ENCODE measurements at places on chromosomes 5 and 9.
A peak's percentile ranks its signal among the peaks of the same experiment; 100 is the strongest.

DNA sequence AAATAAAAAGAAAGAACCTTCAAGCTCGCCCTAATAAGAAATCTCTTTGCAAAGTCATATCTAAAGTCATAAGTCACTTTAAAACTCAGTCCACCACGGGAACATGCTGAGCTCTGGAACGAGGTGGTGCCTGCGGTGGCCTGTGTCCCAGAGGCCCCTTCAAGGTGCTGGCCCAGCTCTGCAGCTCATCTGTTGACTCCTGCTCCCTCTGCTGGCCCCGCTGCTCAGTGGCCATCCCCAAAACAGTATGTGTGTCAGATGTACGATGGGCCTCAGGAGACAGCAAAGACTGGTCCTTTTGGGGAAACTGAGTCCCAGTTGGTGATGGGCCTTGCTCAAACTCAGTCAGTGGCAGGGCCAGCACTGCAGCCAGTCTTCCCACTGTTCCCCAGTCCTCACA lies 22.8 kb upstream of the FOXB2 start:
- DNase-seq, result peak; percentile 16

DNA sequence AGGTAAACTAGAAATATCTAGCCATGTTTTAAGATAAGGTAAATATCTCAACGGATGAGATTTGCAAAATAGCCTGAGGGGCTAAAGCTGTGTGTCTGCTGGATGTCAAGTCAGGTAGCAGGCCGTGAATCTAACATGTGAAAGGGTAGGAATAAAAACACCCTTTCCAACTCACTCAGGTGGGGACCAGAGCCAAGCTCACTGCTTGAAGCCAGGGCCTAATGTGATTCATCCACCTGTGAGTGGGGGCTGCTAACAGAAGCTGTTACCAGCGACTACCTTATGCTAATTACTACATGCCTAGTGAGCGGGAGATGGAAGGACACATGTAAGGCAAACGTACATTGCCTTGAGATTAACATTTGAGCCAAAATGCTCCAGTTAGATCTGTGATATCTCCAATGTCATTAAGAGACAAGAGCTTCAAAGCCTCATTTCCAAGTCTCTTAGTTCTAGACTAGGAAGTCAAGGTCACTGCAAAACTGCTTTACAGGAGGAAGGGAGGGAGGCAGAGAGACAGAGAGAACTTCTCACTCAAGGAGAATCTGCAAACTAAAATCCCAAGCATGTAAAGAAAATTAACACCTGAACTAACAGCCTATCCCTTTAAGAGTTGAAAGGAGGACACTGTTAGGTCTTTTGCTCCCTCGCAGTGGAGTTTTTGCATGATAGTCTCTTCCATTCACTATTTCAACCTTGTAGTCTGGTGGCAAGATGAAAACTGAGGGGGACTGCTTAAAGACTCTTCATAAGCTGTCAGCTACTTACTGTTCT lies 141.6 kb upstream of the RPS23 start:
- no peak for DNase-seq

DNA sequence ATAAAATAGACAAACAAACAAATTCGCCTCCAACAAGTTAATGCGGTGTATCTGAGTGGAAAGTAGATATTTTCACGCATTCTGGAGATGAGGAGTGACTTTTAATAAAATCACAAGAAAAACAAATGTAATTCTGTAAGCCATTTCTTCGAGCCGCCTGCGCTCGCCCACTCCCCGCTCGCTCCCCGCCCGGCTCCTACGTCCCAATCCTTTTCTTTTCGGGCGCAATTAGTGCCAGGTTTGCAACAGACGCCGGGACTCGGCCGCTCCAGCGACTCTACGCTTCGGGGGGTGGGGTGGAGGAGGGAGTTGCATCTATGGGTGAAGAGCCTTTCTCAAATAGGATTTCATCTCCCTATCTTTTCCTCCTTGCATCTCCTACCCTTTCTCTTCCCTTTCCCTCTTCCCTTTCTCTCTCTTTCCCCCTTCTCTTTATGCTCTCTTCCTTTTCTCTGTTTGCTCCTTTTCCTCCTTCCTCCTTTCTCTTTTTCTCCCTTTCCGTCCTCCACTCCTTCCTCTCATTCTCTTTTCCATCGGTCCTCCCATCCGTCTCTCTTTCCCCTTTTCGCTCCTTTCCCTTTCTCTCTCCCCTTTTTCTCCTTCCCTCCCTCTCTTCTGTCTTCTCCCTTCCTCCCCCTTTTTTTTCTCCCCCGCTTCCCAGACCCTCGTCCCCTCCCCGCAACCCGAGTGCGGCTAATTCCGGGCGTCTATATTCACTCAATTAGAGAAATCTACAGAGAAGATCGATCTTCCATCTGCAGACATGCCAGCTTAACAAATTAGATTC lies 6.1 kb upstream of the OTP start:
- no peak for DNase-seq

- no peak for DNase-seq
Observed at GRCh38 chr5:81834021-81834660, 83.2 kb upstream of the SSBP2 start.

DNA sequence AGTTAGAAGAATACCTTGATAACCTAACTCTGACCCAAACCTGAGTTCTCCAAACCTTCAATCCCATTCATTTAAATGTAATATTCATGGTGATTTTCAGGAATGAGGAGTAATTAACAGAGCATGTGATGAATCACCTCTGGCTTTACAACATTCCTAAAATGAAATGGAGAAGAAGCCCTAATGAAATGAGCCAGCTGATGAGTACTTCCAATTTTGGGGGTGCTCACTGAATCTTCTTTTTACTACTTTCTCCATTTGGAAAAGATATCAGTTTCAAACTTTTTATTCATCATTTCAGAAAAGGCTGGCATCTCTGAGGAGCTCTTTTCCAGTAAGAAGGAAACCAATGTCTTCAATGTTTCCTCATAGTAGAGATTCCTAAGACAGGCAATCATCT lies 2.9 kb upstream of the SPINK5 start:
- DNase-seq, result no peak

GRCh38 chr9:4012441-4012840 lies 287.4 kb downstream of the GLIS3 start:
- no peak for DNase-seq

DNA sequence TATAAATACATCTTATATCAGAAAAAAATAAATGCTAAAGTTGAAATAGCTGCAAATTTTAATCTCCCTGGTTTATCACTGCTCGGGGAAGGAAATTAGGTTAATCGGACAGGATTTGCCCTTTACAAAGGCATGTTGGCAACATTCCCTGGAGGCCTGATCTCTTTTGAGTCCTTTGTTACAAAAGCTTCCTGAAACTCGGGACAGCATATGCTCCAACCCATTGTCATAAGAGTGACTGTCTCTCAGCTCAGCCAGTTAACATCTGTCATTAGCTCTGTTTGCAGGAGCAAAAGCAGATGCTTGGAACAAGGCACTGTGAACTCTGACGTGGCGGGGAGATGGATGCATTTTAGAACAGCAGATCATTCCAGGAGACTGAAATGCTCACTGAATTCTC lies 80.6 kb downstream of the MYO10 start:
- no peak for DNase-seq

GRCh38 chr5:101425339-101425859 lies 522.3 kb upstream of the ST8SIA4 start:
- DNase-seq, result no peak

DNA sequence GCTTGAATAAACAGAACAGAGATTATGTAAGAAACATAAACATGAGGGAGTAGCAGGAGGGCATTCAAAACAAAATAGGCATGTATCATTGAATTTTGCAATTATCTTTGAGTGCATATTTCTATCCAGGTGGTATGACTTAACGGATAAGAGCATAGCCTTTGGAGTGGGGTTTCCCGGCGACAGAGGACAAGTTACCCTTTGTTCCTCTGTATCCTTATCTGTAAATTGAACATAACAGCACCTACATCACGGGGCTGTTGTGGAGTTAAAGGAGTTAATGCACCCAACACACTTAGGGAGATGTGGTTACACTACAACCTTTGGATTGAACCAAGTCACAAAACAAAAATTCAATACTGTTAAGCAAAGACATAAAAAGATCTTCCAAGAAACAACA lies 314.6 kb upstream of the KIF2A start:
- no peak for DNase-seq

- DNase-seq, result no peak
Observed at GRCh38 chr5:113807427-113807991, 294.0 kb downstream of the YTHDC2 start.

DNA sequence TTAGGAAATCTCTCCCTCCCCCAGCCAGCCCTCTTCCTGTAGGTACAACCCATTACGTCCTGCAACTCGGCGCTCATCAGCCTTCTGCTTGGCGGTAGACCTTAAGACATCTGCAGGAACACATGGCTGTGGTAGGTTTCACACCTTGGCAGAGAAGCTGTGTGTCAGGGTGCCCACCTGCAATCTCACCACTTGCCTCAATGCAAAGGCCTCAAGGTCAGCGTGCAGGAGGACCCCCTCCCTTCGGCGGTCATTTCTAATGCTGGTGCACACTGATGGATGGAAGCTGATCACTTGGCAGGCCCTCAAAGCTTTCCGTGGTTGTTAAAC lies 67.3 kb downstream of the CRB2 start:
- no peak for DNase-seq

- DNase-seq, result no peak
Observed at GRCh38 chr5:96431376-96432187, 1.5 kb downstream of the PCSK1 start.

GRCh38 chr5:54869691-54870090 lies 115.7 kb downstream of the ESM1 start:
- no peak for DNase-seq

DNA sequence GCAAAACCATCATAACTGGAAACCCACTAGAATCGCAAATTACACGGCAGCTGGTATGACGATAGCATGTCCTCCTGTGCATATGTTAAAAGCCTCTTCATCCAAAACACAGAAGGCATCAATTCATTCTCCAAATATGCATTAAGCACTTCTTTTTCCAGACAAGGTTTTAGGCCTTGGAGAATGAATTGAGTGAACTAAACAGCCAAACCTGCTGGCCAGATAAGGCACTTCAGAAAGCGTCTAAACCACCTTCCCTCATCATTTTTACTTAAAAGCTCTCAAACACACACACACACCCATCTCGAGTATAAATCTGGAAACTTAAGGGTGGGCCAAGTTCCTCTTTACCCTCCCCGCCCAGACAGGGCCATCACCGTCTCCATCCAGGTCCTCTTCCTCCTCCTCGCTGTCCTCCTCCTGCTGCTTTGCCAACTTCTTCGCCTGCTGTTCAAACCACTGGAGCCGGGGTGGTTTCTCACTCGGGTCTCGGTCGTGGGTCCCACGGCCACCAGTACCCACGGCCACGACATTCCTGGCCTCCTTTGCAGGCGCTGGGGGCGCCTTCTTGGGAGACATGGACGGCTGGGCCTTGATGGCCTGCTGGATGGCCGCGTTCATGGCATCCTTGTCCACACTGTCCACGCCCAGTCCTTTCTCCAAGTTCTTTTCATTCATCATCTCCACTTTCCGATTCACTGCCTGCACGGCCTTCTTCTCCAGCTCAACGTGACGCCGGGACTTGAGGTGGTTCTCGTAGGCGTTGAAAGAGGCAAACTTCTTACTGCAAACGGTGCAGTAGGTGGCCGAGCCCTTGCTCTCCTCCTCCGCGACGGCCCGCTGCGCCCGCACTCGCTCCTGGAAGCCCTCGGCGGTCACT lies 696 bp downstream of the ZNF622 start:
- DNase-seq, result no peak

GRCh38 chr5:102823441-102823874 lies 68.4 kb downstream of the PAM start:
- DNase-seq, result peak; percentile 47

- no peak for DNase-seq
Observed at GRCh38 chr5:143683459-143683858, 128.5 kb upstream of the HMHB1 start.

GRCh38 chr5:72510610-72511181 lies 3.5 kb upstream of the ZNF366 start:
- DNase-seq, result no peak

DNA sequence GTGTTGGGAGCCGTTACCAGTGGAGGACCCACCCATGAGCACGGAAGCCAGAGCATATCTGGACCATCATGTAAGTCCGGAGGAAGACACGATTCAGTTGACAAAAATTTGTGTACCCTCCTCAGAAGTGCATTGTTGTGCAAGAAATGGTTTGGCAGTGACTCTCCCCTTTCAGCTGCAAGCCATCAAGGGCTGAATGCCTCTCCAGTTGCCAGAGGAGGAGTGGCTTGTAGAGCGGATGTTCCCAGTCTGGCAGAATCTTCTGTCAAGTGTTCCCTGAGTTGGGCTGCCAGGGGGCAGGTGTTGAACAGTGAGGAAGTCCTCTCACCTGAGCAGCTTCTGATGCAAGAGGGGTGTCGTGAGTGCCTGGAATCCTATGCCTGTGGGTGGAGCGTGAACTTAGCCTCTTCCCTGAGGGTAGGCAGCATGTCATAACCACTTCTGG lies 27.6 kb upstream of the CDKN2AIPNL start:
- no peak for DNase-seq

Measured in RKO (cell line).